ENCODE measurements at places on chromosomes 1 and 21. TPM values are rescaled to one million over a fixed set of nuclear protein-coding genes. Genes with fewer than 3 reads are reported as not detected.
A peak's percentile ranks its signal among the peaks of the same experiment; 100 is the strongest.

LORICRIN gene
- not detected for total RNA-seq

MROH9 gene
- not detected for total RNA-seq

FHL3 gene
- 144 TPM for total RNA-seq

FDPS gene
- total RNA-seq: 332 TPM

LEMD1 gene
- 0.60 TPM for total RNA-seq

- no peak for DNase-seq
Measured at GRCh38 chr1:208134491-208134890, 109.7 kb downstream of the PLXNA2 start.

DNA sequence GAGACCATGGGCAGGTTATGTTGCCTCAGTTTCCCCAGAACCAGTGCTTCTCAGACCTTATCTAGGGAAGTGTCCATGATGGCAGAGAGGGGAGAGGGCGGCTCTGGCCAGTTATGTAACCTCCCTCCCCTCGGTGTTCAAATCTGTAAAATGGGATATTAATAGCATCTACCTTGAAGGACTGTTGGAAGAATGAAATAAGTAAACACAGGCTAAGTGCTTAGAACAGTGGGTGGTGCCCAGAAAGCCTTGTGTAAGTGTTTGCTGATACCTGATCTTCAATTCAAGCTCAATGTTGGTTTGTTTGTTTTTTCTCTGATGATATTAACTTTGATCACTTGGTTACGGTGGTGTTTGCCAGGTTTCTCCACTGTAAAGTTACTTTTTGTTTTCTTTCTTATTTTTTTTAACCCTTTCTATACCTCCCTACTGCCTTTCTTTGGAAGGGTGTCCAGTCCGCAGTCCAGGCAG, 34.9 kb downstream of the EPHA2 start:
- no peak for DNase-seq

DNA sequence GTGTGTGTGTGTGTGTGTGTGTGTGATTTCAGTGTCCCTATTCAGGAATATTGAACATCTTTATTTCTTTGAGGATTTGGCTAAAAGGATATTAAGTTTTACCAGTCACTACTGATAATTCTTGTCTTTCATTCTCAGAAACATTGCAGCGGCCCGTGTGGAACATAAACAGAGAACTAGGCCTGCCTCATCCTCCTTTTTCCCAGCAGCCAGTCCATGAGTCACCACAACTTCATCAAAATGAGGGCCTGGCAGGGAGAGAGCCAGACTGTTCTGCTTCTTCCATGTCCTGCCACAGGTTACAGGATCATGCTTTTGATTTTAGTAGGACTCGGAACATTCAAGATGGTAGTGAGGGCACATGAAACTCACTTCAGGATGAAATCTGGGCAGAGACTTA, 50.7 kb downstream of the LRIG2 start:
- no peak for DNase-seq

DNA sequence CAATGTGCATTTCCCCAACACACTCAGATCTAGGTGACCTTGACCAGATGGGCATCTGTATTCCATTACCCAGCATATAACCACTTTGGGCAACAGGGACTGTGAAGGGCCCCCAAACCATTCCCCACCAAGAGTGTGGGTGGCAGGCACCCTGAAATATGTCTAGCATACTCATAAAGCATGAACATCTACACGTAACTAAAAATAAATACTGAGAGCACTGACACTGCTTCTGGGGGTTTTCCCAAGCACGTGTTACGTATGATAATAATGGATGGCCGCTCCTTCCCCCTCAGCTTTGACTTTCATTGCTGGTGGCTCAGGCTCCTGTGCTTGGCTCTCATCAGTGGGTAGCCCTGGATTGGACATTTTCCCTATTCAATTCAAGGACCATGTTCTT, 39.1 kb downstream of the IGSF3 start:
- DNase-seq: no peak

- peak; percentile 71 for DNase-seq
Measured at GRCh38 chr1:206575165-206575893, 36.9 kb downstream of the EIF2D start.

DNA sequence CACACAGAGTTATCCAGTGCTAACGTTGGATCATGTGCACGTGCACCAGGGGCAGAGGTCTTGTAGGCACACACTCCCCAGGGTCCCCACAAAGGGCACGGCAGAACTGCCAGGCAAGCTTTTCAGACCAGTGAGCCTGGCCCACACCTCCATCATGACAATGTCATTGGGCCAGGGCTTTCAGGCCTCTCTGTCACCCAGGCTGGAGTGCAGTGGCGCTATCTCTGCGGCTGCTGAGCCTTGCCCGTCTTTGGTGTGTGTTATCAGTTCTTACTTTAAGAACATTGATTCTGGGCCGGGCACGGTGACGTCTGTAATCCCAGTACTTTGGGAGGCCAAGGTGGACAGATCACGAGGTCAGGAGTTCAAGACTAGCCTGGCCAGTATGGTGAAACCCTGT, 44.2 kb downstream of the PKNOX1 start:
- no peak for DNase-seq

DNA sequence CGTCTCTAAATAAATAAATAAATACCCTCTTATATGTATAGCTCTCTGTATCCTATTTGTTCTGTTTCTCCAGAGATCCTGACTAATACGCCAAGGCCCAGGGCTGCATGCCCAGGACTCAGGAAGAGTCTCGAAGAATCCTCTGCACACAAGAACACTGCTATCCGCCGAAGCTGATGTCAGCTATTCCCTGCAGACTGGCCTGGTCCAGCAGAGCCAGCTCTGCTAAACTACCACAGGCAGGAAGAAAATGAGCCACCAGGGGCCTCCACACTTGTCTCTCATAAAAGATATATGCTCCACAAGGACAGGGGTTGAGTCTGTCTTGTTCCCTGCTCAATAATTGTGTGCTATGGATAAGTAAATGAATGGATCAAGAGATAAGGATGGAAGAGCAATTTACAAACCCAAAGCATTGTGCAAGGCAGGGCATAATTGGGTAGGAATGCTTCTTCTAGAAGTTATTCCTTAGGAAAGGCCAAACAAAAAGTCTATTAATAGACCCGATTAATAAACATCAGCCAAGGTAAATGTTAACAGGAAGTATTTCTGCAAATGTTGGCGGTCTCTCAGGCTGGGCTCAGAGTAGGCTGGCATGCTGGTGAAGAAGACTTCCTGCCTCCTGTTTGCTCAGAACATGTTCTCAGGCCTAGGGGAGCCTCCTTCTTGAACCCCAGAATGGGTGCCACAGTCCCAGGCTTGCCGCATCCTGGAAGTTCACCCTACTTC, 26.3 kb upstream of the MAN1C1 start:
- DNase-seq: no peak

GRCh38 chr21:38822778-38823238, 17.1 kb downstream of the ETS2 start:
- DNase-seq: no peak

- no peak for DNase-seq
Measured at GRCh38 chr1:29648798-29649188, 412.5 kb downstream of the PTPRU start.

- peak; percentile 45 for DNase-seq
Measured at GRCh38 chr1:234589854-234590620, 19.9 kb downstream of the IRF2BP2 start.

- no peak for DNase-seq
Measured at GRCh38 chr1:165844114-165844798, 16.8 kb downstream of the UCK2 start.

DNA sequence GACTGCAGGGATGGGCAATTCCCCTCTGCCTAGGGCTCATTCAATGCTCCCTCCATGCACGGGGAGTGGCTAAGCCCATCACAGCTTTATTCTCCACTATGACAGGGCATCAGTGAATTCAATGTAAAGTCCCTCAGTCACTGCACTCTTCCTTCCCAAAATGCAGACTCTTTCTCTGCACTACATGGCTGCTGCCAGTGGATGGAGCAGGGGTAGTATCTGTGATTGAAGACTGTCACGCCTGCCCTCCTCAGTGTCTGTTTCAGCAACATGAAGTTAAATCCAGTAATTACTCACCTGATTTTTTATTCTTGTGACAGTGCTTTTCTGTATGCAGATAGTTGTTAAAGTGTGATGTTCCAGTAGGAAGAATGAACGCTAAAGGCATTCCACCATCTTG, 1323.2 kb downstream of the AMY1C start:
- no peak for DNase-seq

GRCh38 chr21:25934771-25935224, 200.0 kb downstream of the GABPA start:
- DNase-seq: no peak

- no peak for DNase-seq
Measured at GRCh38 chr1:162548170-162548569, 13.4 kb upstream of the UAP1 start.

- DNase-seq: no peak
Measured at GRCh38 chr1:178241057-178241456, 147.2 kb downstream of the RASAL2 start.

- DNase-seq: no peak
Measured at GRCh38 chr1:159594625-159595405, 7.2 kb downstream of the APCS start.

DNA sequence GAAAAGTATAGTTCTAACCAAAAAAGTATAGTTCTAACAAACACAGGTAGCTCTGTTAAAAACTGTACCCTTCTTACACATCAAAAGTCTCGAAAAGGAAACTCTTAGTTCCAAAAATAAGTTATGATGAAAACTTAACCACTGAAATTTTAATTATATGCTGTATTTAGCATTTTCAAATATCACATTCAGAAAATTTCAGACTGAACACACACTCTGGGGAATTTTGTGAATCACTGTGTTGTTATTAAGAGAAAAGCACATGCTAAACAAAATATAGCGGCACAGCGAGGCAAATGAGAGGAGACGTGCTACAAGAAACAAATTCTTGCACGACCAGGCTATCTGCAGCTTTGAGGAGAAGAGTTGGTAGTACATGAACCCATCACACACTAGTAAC, 30.4 kb downstream of the VAV3 start:
- DNase-seq: no peak

DNA sequence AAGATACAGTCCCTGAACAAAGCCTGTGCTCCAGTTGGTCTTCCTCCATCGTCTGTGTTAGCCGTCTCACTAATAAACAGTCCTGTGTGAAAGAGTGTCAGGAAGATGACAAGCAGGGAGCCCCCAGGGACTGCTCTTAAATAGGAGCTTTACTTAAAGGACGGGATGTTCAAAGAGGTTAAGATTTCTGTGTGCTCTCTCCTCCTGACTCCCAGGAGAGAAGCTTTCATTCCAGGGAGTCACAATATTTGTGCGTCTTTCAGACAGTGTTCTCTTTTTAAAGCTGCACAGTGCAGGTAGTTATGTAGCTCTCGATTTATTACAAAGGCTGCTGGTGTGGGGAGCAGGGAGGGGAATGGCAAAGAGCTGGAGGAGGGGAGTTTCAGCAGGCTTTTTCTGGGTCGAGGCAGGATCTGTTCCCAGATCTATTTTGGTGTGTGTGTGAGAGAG, 43.5 kb downstream of the STYXL2 start:
- DNase-seq: no peak

GRCh38 chr1:155184351-155184811, 10.7 kb downstream of the TRIM46 start:
- DNase-seq: no peak

DNA sequence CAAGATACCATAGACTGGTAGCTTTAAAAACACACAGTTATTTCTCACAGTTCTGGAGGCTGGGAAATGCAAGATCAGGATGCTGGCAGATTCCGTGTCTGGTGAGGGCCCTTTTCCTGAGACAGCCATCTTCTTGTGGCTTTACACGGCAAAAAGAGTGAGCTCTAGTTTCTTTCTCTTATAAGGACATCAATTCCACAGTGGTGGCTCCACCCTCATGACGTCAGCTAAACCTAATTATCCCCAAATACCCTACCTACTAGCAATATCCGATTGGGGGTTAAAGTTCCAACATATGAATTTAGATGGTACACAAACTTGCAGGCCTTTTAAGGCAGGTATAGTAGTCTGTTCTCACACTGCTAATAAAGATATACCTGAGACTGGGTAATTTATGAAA, 77.7 kb downstream of the PRRX1 start:
- DNase-seq: no peak
